ENCODE measurements at places on chromosomes 5 and 9.
A peak's percentile ranks its signal among the peaks of the same experiment; 100 is the strongest.

DNA sequence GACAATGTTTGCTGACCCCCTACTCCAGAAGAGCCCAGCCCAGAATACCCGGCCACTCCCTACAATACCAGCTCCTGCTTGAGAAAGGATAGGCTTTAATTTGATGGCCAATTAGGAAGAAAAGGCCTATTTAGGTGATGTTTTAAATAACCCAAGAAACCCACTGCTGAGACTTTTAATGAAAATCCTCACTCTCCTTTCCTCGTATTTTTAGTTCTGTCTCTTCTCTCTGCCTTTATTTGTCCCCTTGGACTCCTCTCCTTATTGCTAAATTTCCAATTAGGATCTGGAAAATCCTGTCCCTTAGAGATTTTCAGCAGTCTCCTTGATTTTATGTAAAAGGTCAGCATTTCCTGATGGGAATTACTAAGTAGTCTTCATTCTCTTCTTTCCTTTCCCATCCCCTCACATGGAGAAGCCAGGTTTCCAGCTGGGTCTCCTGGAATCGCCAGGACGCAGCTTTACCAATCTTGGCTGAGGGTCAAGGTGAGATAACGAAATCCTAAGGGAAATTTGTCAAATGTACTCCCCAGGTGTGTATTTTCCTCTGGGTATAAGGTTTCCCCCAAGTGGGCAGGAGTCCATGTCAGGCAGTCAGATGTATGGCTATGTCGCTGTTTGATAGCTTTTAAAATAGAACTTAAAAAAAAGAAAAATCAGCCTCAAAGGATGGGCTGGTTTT lies 11.7 kb downstream of the STC2 start:
- DNase-seq, result no peak

DNA sequence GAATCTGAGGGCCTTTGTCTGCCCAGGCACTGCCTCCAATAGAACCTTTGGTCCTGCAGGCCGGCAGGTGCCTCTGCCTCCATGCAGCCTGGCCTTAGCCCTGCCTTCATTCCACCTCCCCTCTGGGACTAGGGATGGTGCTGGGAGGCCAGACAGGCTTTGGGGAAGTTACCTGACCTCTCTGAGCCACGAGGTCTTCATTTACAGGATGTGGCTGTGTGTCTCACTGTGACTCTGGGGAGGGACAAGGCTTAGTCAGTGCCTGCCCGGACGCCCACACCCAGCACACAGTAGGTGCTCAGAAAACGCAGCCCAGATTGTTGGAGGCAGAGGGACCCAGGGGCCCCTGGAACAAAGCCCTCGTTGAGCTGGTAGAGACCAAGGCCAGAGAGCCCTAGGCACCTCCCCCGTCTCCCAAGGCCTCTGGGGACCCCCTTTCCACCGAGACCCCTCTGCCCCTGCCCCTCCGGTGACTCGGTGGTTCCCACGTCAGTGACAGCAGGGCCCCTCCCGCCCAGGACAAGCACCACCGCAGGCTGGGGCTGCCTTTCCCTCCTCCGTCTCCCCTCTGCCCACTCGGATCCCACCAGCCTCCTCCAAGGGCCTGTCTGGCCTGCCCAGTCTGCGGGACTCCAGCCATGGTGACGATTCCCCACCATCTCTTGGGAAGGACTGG lies 46.9 kb upstream of the EGFL7 start:
- no peak for DNase-seq

DNA sequence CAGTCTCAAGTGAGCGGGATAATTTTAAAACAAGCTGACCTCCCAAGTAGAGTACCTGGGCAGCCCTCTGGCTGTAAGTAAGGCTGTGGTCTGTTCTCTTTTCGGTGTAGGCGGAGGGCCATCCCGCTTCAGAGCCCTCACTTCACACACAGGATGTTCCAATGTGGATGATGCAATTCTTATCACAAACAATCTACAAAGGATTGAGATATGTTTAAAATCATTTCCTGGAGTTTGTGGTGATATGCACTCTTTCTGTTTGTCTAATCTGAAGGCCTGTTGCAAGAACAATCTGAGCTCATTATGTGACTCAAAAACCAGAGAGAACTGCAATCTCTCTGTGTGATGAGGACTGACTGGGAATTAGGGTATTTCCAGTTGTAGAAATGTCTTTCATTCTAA lies 42.5 kb downstream of the ITGA2 start:
- DNase-seq, result no peak

GRCh38 chr9:107484117-107484723 lies 5.3 kb downstream of the KLF4 start:
- peak; percentile 72 for DNase-seq

GRCh38 chr5:5145651-5146529 lies 5.8 kb downstream of the ADAMTS16 start:
- DNase-seq, result no peak

- peak; percentile 36 for DNase-seq
Observed at GRCh38 chr5:14744296-14745187, 80.0 kb downstream of the OTULIN start.

DNA sequence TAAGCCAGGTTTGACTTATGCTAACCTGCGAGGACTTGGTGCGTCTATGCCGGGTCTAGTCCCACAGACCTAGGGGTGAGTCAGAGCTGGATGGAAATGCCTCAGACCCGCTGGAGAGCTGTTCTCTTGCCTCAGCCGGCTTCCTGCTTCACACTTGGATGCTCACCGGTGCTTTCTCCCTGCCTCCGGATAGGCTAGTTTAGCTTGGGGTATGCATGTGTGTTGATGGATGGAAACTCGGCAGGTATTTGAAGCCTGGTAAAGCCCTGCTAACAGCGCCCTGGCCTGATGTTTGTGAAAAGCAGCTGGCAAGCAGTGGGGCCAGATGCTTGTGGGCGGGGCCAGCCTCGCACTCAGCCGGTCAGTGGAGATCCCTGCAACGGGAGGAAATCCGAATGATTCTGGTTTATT lies 29.3 kb downstream of the PRRC2B start:
- no peak for DNase-seq

- no peak for DNase-seq
Observed at GRCh38 chr5:135432113-135432512, 15.0 kb downstream of the DCANP1 start.

GRCh38 chr9:38384990-38385848 lies 7.3 kb upstream of the ALDH1B1 start:
- no peak for DNase-seq

All from MM.1S (cell line).